ENCODE measurements at places on chromosomes 1 and 21.

GRCh38 chr21:45386336-45386727 is 18.6 kb upstream of the COL18A1 start:
- no peak for DNase-seq

DNA sequence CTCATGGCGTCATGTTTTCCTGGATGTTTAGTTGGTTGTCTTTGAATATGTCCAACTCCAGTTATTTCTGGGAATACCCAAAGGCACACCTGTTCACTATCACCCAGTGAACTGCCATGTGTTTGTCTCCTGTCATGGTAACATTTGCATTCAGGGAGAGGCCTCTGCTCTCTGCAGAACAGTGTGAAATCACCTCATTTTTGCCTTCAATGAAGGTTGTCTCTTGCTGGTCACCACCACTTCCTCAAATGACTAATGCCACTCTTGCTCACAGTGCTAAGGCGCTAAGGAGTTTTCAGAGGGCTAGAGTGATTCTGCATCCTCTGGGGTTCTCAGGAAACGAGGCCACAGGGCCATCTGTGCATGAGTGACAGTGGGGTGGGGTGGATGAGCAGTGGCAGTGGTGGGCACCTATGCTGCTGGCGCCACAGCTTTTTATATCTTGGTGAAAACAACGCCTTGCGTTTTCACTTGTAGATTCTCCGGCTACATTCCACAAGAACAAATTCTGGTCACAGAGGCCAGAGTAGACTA is 60.0 kb upstream of the ATP5PO start:
- no peak for DNase-seq

DNA sequence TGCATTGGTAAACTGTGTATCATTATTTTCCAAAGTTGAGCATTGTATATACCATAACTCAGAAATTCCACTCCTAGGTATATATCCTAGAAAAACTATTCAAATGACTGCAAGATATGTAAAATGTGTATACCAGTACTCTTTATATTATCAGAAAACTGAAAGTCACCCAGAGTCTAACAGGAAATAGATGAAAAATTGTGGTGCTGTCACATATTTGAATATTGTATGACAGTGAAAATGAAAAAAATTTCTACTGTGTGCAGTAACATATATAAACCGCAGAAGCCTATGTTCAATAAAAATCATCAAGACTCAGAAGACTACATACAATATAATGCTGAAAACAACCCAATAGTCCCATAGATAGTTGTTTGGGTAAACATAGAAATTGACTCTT is 74.4 kb upstream of the LYPLAL1 start:
- DNase-seq, result no peak

- no peak for DNase-seq
These were observed 252.0 kb downstream of the RHOU start for GRCh38 chr1:228987286-228987685.

DNA sequence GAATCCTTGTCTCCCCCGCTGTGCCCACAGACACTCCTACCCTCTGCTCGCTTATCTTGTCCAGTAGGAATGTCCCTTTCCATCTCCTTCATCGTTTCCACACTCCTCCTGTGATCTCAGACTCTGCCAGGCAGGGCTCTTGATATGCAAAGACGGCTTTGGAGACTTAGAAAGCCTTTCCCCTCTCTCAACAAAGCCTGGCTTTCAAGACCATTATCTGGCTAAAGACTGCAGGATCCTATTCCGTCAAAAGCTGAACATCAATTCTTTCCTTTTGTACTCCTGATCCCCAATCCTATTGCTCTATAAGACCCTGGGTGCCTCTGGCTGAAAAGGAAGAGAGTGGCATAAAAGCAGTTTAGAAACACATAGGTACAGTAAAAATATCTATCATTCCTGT is 63.9 kb downstream of the SDC3 start:
- DNase-seq, result no peak

DNA sequence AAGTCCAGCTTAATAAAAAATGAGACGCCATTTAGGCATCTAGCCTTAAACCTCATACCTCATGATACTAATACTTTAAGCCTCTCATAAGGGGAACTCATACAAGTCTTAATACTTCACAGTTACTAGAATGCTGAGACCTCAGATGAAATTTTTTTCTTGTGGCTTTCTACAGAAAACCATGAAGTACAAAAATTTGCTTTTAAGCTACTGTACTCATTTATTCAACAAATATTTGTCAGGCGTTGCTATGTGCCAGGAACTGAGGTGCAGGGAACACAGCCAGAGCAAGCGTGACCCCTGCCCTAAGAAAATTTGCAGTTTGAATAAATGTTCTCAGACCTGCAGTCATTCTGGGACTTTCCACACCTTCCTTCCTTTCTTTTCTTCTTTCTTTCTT is 150.6 kb downstream of the MRPL39 start:
- DNase-seq, result no peak

DNA sequence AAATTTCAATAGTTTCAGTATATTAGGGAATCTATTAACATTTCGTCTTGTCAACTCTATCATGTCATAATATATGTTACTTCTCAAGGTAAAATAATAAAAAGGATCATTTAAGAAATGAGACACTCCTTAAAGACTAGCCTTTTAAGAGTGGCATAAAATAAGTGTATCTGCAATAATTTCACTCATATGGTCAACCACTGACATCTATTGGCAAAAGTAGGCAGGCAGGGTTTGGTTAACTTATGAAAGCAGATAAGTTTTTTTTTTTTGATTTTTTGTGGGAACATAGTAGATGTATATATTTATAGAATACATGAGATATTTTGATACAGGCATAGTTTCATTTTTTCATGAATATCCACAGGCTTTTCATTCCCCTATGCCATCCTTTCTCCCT is 5.5 kb upstream of the RGS21 start:
- no peak for DNase-seq

- DNase-seq, result no peak
These were observed 491.5 kb downstream of the NUF2 start for GRCh38 chr1:163813251-163813650.

DNA sequence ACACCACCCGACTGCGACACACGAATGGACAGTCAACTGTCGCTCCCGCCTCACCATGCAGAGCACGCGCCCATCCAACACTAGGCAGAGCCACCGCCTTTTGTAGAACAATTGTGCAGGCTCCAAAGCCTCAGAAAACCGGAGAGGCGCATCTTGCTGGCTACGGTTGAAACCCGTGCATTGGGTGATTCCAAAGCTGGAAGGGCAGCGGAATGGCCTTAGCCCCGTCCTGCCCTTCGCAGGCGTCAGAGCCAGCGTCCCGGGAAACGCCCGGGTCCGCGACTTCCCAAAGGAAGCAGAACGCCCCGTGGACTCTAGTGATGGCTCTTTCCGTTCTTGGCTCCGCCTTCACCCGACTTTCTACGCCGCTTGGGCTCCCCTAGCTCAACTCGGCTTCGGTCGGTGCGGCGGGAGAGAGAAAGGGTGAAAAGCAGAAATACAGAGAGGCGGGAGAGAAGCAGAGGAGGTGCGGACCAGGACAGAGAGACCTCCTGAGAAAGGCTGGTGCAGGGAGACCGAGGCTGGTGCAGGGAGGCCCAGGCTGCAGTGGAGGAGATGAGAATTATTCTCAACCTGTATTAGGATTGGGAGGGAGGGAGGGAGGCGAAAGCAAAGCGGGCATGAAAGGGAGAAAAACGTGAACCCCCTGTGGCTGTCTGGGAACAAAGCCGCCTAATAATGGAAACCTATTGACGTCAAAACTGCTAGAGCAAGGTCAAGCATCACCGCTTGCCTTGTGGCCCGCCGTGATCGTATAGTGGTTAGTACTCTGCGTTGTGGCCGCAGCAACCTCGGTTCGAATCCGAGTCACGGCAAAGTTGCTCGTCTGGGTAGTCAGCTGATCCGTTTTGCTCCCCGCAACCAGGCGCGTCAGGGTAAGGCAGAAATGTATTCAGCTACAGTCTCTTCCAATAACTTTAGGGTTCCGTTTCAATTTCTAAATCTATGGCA is 99.5 kb downstream of the PRKAB2 start:
- no peak for DNase-seq

DNA sequence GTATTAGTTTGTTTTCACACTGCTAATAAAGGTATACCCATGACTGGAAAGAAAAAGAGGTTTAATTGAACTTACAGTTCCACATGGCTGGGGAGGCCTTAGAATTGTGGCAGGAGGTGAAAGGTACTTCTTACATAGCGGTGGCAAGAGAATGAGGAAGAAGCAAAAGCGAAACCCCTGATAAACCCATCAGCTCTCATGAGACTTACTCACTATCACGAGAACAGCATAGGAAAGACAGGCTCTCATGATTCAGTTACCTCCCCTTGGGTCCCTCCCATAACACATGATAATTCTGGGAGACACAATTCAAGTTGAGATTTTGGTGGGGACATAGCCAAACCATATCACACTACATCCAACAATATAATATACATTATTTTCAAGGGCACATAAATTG is 145.7 kb upstream of the BARHL2 start:
- DNase-seq, result no peak

DNA sequence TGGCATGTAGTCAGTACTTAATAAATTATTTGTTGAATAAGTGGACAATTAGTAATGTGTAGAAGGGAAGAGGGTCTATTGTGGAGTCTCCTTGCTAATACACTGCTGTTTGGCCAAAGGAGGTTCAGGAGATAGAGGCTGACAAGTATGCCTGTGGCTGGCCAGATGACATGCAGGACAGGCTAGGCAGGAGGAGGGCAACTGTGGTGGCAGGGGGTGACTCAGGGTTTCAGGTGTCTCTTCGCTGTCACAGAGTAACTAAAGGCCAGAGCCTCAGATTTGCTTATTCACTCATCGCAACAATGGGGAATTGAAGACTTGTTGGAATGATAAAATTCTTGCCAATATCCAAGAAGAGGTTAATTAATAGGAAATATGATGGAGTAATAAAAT is 33.1 kb downstream of the THRAP3 start:
- no peak for DNase-seq

- no peak for DNase-seq
These were observed 93.3 kb upstream of the POU3F1 start for GRCh38 chr1:38139738-38140487.

GRCh38 chr1:35577071-35577998 is 4.2 kb downstream of the TFAP2E start:
- no peak for DNase-seq

GRCh38 chr1:203479646-203480045 is 4.0 kb downstream of the PRELP start:
- DNase-seq, result no peak

DNA sequence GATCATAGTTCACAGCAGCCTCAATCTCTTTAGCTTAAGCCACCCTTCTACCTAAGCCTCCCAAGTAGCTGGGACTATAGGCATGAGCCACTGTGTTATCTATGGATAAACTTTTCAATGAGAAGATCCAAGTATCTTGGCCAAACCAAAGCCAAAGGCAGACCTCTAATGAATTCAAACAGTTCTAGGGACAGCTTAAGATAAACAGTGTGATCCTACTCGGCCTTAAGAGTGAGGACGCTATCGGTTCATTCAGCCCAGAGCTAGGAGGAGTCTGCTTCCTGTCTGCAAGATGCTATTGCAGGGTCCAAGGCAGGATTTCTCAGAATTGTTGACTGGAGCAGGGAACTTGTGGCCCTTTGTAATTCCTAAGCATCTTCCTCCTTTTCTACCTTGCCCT is 368.7 kb downstream of the ST6GALNAC3 start:
- no peak for DNase-seq

DNA sequence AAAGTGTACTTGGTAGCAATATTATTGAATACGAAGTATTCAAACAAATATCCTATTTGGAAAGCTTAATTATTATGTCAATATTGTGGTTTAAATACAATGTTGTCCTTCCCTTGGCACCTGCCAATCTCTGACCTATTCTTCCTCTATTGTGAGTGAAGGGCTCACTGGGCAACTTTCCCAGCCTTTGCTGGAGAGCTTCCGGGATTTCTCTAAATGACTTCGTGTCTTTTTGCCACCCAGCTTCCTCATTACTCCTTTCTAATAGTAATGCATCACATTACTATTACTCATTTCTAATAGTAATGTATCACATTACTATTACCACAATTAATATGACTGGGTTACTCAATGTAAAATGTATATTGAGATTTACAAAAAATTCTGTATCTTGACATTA is 880.6 kb downstream of the BRINP3 start:
- peak; percentile 13 for DNase-seq

DNA sequence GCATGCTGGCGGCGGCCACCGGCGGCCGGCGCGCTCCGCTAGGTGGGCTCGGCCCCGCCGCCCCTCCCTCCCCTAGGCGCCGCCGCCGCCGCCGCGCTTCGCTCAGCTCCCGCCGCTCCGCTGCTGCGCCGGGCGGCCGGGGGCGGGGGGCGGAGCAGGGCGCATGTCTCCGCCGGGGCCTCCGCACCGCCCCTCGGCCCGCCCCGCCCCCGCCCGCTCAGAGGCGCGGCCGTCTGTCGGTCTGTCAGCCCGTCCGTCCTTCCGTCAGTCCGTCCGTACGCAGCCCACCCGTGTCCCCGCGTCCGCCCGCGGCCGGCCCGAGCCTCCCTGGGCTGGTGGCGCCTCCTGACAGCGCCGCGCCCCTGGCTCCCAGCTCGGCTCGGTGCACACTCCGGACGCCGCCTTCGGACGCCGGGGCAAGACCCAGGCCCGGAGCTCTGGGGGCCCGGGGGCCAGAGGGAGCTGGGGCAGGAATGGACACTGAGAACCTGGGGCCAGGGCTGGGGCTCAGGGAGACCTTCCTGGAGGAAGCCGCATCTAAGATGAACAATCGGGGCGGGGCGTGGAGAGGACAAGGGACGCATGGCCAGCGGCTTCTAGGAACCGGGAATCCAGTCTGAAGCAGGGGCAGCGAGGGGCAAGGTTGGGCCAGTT is at the start of gene GPR153:
Gene GPR153 (minus strand): TSS at position 138 of the 654 bp plus-strand sequence. CDS start 6,193 bp downstream, outside the sequence.
- peak; percentile 47 for DNase-seq

DNA sequence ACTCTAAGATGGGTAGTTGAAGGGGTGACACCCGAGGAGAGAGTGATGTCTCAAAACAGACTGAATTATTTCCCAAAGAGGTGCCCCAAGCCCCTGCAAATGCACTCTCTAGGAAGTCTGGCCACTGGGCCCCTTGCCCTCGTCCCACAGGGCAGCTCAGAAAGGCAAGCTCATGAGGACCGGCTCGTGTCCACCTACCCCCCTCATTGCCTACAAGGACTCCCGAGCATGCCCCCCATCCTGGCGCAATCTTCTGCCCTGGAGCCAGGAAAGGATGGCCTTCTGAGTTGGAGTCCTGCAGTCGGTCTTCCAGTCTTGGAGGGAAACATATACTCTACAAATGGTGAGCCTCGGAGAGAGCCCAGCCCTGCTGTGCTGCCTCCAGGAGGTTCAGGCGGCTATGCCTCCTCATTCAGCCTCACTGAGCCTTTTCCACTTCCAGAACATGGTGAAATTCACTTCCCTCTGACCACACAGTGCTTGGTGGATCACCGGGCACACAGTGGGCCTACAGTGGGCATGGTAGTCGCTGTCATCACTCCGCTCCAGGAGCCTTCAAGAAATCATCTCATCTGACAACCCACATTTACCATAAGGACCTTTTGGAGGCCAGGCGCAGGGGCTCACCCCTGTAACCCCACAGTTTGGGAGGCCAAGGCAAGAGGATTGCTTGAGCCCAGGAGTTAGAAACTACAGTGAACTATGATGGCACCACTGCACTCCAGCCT is 5.8 kb upstream of the WNT3A start:
- no peak for DNase-seq

All from NCI-H1930 (cell line).